Karpas-422 (cell line): ENCODE measurements at places on chromosomes 1 and 21. TPM values are rescaled to one million over a fixed set of nuclear protein-coding genes. Genes with fewer than 3 reads are reported as not detected.

Gene SERPINC1
- 0.26 TPM in 1 of 2 replicates, not detected in the other for total RNA-seq

Gene PTPRC
- 367 and 812 TPM in 2 replicates for total RNA-seq

- no peak overlapping the region for H3K4me3 ChIP-seq
- no peak for DNase-seq
- H3K27me3 ChIP-seq = no peaks in the 10 kb centered on the region
- no peak overlapping the region for H3K27ac ChIP-seq
- H3K36me3 ChIP-seq = no peaks in the 10 kb centered on the region
Measured at GRCh38 chr1:97926017-97926708, 5.3 kb upstream of the DPYD start.

GRCh38 chr21:16865632-16866031 is 647.2 kb upstream of the CXADR start:
- H3K4me1 ChIP-seq = no peaks in the 10 kb centered on the region
- no peak overlapping the region for H3K27ac ChIP-seq
- no peak overlapping the region for H3K4me3 ChIP-seq
- H3K27me3 ChIP-seq = no peaks in the 10 kb centered on the region
- H3K36me3 ChIP-seq = no peaks in the 10 kb centered on the region
